Activated naive CD4-positive, alpha-beta T cell treated with anti-CD3 and anti-CD28 coated beads, Interleukin-2, amount 50 U/mL, for 72 hours (primary cell): ENCODE measurements at places on chromosomes 2 and 18.

GRCh38 chr2:33166287-33166881, 219.6 kb downstream of the LTBP1 start:
- DNase-seq = no peak

- no peak for DNase-seq
Measured at GRCh38 chr2:49693961-49694360, 539.6 kb upstream of the FSHR start.

GRCh38 chr2:213119061-213119809, 32.2 kb downstream of the IKZF2 start:
- peak; percentile 54 for DNase-seq

DNA sequence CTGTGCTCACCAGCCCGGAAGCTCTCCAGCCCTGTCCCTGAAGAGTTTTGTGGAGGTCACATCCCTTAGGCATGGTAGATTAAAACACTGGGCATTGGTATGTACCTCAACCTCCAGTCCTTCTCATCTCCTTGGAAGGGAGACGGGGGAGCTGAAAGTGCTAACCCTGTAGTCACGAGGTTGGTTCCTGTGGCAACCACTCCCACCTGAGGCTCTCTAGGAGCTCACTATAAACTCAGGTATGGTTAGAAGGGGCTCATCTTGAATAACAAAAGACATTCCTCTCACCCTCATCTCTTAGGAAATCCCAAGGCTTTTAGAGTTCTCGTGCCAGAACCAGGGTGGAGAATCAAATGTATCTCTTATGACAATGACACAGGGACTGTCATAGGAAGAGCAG, 43.0 kb upstream of the MGAT4A start:
- no peak for DNase-seq

DNA sequence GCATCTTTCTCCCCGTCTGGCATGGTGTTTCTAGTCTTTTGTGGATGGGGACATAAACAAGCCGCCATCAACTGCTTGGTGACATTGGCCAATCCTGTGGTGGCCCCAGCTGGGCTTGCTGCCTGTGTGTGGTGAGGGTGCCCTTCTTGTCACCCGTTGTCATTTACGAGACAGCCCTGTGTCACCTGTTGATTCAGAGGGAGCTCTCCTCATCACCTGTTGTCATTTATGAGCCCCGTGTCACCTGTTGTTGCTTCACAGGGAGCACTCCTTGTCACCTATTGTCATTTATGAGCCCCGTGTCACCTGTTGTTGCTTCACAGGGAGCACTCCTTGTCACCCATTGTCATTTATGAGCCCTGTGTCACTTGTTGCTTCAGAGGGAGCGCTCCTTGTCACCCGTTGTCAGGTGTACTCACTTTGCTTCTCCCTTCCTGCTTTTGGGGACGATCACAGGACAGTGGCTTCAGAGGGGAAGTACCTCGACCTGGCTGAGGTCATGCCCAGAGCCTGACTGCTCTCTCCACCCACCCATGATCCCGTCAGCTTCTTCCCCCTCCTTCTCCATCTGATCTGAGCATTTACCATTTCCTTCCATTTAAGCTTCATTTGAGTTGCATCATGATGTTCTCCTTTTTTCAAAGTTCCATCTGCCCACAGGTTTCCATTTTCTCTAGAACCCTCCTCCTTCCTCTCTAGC, 29.1 kb downstream of the HPCAL1 start:
- peak; percentile 51 for DNase-seq

- no peak for DNase-seq
Measured at GRCh38 chr2:164662868-164663631, 41.8 kb upstream of the GRB14 start.

GRCh38 chr2:147320146-147320545, 524.7 kb upstream of the ACVR2A start:
- DNase-seq = no peak

DNA sequence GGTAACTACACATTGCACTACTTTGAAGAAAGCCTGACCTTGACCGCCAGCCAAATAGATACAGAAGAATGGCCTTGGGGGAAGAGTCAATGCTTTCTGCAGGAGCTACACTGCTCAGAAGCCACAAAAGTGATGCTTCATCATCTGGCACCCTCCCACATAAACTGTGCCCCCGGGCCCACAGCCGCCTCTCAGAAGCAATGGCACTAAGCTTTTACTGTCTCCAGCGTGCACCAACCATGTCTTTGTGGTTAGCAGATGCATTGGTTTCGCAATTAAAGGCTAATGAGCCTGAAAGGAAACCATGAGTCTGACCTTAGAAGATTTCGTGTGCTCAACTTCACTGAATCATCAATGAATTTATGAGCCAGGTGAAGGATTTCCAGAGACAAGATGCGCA, 209.4 kb upstream of the TRIB2 start:
- DNase-seq = peak; percentile 65

GRCh38 chr2:16609786-16610185, 55.8 kb downstream of the CYRIA start:
- DNase-seq = no peak

DNA sequence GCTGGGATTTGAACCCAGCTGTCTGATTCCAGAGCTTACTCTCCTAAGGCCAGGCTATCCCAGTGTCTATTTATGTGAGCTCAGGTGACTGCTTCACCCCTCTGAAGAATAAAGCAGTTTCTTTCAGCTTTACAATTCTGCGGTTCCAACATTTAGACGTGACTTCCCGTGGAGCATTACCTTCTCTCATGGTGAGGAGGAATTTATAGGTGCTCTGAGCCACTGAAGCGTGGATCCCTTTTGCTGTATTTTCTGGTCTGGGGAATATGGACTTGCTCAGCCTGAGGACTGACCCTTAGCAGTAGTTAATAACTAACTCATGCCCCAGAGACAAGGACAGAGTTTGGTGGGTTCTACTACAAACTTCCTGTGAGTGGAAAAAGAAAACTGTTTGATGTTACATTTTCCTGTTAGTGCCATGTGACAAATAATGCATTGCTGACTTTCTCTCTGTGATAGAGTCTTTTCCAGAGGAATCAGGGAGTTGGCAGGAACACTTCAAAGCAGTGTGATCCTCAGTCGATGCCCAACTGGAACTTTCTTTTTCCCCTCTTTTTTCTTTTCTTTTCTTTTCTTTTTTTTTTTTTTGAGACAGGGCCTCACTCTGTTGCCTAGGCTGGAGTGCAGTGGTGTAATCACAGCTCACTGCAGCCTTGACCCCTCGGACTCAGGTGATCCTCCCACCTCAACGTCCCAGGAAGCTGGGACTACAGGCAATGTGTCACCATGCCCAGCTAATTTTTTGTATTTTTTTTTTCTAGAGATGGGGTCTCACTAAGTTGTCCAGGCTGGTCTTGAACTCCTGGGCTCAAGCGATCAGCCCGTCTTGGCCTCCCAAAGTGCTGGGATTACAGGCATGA, 21.9 kb downstream of the CASP10 start:
- DNase-seq = no peak

DNA sequence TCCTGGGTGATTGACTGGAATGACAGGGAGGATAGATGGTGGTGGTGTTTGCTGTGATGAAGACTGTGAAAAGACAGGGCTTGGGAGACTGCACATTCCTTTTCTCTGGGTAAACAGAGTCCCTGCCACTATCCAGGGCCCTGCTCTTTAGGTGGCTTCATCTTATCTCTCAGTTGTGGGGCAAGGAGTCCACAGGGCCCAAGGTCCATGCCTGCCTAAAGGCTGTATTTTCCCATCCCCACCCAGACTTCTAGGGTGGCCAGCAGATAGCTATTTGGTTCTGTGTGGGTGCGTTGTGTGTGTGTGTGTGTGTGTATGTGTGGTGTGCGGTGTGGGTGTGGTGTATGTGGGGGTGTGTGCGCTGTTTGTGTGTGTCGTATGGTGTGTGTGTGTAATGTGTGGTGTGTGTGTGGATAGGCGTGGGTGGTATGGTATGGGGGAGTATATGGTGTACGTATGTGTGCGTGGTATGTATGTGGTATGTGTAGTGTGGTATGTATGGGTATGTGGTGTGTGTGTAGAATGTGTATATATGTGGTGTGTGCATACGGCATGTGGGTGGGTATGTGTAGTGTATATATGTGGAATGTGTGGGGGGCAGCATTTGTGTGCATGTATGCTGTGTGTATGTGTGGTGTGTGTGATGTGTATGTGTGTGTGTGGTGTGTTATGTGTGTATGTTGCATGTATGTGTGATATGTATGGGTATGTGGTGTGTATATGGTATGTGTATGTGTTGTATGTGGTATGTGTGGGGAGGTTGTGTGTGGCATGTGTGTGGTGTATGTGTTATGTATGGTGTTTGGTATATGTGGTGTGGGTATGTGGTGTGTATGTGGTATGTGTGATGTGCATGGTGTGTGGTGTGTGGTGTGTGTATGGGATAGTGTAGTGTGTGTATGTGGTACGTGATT, 10.5 kb upstream of the XRCC5 start:
- no peak for DNase-seq

GRCh38 chr2:205610437-205610836, 71.9 kb upstream of the NRP2 start:
- no peak for DNase-seq

DNA sequence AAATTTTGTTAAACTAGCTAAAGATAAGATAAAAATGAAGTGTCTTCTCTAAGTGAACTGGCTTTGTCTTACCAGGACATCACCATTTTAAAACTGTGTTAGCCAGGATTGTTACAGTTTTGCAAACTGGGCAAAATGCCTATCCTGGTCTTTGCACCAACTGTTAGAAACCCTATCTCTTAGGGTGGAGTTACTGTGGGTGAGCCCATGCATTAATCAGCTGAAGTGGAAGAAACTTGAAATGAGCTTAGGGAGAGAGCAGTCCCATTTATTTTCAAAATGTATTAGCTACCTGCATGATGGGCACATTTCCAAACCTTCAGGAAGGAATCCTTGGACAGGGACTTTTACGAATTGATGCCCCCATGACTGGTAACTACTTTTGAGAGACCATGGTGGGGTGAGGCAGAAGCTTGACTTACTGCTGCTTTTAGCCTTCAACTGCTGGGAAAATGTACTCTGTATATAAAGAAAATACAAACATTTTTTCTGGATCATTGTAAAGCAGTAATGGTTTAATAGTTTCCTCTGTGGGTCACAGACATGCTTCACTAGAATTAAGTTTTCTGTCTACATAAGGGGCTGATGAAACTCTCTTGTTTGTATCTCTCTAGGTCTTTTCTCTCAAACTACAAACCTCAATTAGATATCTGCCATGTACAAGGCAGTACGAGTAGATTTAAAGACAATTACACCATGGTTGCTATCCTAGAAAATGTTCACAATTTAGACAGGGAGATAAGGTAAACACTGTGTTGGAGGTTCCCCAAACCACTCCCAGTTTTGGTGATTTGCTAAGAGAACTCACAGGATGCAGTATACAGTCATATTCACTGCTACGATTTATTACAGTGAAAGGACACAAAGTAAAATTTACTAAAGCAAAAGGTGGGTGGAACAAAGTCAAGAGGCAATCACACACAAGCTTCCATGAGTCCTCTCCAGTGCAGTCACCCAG, 321.4 kb upstream of the MMADHC start:
- DNase-seq = no peak

DNA sequence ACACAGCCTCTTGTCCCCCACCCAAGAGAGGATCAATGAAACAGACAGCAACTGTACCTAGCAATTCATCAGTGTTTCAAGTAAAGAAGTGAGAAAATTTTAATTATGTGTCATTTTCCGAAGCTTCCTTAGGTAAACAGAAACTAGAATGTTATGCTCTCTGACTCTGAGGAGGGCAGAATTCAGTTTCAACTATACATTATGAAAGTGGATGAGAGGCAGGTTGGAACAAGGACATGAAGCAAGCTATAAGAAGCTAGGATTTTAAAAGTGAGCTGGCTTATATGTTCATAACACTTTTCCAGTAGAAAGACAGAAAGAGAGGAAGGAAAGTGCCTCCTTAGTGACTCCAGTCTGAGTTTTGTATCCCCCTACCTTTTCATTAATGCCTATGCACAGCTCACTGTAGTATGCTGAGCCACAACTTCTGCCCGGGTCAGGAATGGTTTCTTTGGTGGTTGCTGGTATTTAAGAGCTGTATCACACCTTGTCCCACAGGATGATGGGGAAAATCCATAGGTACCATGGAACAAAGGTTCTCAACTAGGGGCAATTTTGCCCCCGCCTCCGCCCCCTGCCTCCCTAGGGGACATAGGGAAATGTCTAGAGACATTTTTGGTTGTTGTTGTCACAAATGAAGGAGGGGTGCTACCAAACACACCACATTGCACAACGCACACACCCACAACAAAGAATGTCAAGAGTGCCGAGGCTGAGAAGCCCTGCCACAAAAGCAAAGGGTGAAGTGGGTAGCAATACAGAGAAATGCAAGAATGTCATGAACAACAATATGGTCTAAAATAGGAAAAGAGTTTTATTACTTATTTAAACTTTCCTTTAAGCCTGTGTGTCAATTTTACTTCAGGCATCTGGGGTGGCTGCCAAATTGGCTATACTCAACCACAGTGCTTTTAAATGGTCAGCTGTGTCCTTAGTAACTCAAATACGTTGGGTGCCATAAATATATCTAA, 161.0 kb upstream of the ZFP36L2 start:
- DNase-seq = no peak

DNA sequence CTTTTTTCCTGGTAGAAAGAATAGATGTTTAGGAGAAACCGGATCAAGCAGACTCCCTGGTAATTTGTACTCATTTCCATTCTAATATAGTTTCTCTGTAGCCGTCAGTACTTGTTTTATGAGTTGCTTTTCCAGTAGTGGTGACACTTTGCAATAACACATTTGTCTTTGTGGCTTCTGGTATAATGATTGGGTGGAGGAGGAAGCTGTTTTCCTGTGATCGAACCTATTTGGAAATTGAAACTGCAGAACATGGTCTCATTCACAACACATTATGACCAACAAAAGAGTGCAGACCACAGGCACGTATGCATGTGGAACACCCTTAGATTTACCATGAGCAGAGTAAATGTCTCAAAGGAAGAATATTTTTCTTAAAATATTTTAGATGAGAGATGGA, 7.6 kb upstream of the SERPINB12 start:
- DNase-seq = no peak

DNA sequence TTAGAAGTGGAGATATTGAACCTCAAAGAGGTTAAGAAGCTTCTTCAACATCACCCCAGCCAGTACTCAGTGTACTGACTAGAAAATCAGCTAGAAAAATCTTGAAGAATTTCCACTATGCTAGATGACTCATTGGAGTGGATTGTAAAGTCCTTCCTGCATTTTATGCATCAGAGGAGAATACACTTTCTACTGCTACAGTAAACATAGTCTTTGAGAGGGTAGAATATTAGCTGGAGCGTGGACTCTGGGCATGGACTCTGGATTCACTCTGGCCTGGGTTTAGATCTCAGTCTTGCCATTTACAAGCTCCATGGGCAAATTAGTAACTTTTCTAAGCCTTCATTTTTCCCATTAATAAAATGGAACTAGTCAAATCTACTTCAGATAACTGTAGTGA, 215.9 kb downstream of the IRS1 start:
- no peak for DNase-seq

GRCh38 chr2:237322564-237322963, 91.4 kb downstream of the COL6A3 start:
- DNase-seq = no peak

- DNase-seq = no peak
Measured at GRCh38 chr2:189258616-189259365, 79.2 kb upstream of the COL5A2 start.

- DNase-seq = no peak
Measured at GRCh38 chr2:82697231-82697630, 1761.8 kb downstream of the SUCLG1 start.
